ENCODE measurements at places on chromosomes 5 and 9.

GRCh38 chr5:31860726-31861433 lies 221.9 kb downstream of the PDZD2 start:
- DNase-seq, result no peak

DNA sequence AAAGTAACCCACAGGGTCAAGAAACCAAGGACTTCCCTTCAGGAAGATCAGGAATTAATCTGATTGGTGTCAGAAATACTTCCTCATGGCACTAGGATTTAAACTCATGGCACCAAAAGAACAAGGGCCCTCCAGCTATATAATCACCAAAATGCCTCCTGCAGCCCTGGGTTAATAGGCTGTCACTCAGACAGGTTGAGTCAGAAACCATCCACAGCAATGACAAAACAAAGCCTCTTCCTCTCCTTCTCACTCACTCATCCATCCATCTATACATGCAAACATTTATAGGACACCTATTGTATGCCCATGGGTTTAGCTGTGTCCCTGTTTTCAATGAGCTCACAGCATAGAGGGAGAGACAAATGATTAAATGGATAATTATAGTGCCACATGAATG lies 62.5 kb upstream of the SPOCK1 start:
- DNase-seq, result no peak

GRCh38 chr5:139702548-139702947 lies 54.4 kb downstream of the CXXC5 start:
- DNase-seq, result no peak

DNA sequence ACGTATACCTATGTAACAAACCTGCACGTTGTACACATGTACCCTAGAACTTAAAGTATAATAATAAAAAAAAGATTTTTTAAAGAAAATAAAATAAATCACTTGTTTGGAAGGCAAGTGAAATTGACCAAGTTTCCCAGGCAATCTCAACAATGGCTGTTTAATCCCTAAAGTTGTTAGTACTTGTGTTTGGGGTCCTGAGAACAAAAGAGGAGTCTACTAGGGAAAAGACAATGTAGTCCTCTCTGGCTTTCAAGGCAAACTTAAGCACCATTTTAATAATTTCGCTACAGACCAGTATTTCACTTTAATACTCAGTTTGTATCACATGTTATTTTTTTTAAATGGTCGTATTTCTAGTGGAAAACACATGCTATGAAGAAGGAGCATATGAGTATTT lies 14.2 kb downstream of the CEMIP2 start:
- no peak for DNase-seq

DNA sequence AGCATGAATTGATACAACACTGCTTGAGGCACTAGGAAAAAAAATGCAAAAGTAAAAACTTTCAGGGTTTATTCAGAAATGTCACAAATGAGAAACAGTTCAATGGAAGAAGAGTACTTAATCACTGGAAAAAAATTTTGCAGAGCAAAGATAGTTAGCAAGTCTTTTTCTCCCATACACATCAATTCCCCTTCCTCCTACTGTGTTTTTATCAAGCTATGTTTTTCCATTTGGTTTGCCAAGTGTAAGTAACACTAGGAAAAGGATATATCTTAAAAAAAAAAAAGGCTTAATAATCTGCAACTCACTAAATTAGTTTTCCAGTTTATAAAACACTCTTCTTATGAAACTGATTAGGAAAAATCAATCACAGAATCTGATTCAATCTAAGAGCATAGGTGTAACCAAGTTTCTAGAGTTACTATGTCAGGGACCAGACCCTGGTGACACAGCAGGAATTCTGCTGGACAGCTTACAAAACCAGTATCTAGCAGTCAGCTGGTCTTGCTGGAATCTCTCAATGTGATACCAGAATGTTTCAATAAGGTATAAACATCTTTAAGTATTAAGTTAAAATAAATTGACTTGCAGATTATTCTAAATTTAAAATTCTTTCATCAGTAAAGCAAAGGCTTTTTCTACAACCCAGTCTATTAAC lies 34.7 kb downstream of the RNF145 start:
- no peak for DNase-seq

- no peak for DNase-seq
Observed at GRCh38 chr5:83404182-83404716, 67.3 kb upstream of the VCAN start.

DNA sequence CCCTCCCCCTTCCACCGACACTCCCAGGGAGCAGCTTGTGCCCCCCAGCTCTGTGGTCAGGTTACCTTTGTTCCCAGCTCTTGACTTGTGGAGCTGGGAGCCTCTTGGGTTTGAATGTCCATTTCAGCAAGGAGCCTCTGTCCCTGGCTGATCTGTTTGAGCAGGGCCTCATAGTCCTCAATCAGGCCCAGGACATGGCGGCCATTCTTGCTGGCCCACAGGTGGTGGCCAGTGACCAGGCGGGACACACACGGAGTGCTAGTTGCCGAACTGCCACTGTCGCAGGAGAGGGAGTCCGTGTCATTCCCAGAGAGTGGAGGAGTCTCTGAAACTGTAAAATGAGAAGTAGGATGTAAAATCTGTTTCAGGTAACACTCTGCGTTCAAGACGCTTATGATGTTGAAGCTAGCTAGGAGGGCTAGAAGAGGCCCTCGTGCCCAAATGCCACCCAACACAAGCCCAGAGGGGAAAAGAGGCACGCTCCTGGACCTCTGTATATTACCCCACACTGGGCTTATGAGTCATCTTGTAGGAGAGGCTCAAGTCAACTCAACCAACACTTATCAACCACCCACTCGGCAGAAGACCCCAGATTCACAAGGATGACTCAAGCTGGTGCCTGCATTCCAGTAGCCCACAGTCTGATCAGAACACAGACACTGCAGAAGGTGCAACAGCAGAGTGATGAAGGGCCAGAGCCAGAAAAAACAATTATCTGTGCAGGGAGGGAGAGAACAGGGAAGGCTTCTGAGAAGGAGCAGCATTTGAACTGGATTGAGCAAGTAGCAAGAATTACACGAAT lies 177.0 kb downstream of the CDK5RAP2 start:
- DNase-seq, result no peak

DNA sequence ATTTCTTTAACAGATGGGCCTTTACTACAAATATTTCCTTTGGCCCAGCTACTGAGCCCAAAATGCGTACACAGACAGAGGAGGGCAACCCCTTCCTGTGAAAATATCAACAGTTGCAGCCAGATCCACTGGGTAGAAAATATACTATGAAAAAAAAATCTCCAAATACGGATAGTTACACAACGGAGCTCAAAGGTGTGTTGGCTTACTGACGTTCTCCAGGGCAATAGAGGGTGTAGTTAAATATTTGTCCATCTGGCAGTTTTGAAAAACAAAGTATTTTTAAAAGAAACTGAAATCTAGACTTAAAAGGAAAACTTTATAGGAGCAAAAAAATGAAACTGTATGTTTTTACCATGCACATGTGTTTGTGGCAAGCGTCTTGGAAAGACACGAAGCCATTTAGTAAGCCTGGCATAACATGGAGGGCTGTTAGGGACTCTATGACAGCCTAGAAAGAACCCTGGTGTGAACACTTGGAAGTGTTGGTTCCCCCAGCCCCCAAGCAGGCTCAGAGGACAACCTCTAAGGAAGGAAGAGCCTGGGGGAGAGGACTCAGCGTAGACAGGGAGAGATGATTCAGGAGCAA lies 157.8 kb upstream of the TRPM3 start:
- no peak for DNase-seq

- DNase-seq, result peak; percentile 8
Observed at GRCh38 chr9:6055216-6055615, 39.8 kb upstream of the RANBP6 start.

- DNase-seq, result no peak
Observed at GRCh38 chr5:145591578-145591977, 243.6 kb downstream of the PRELID2 start.

DNA sequence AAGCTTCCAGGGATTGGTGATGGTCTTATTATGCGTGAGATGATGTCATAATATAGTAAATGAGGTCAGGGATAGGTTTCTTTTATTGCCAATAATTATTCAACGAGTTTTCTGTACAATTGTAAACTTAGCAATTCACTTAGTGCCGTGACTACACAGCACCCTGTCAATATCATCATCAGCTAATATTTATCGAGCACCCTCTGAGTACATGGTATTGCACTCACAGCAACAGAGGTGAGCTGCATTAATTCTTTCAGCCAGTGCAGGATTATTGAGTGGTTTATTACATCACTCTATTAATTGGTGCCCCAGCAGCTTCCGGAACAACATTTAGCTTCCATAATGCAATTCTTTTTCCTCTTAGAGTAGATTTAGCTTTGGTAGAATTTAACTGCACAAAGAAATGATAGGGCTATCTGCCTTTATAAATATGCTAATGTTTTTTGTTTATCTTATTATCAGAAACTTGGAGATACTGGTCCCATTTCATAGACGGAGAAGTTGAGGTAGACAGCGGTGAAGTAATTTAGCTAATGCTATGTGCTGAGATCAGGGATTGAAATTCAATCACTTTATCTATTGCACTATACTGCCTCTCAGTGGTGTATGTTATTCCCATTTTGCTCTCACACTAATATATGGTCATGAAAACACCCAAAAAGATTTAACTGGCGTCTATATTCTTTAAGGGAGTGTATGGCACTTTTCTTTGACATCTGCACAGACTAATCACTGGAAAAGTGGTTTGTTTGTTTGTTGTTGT lies 726.1 kb upstream of the WWC1 start:
- no peak for DNase-seq

Data from SHP77 (cell line).